ENCODE measurements at places on chromosomes 5 and 9. TPM values are rescaled to one million over a fixed set of nuclear protein-coding genes. Genes with fewer than 3 reads are reported as not detected.

DNA sequence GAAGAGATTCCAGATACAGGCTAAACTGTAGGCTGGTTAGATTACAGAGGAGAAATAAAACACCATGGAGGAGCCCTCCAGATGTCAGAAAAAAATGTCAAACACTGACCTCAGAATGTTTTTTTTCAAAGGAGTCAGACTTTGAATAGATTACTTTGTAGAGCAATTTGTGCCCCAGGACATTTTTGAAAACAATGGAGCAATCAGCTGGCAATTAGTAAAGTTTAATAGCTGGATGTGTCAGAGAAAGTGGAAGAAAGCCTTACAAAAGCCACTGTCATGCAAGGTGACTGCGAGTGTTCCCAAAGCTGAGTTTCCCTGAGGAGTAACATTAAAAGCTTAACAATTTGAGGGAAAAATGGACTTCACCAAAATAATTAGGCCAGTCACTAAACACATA lies 417.8 kb upstream of the CTNND2 start:
- H3K27me3 ChIP-seq = no peaks in the 10 kb centered on the region
- H3K4me3 ChIP-seq = no peak overlapping the region
- no peaks in the 10 kb centered on the region for H3K4me1 ChIP-seq
- DNase-seq = no peak
- no peaks in the 10 kb centered on the region for H3K36me3 ChIP-seq

GRCh38 chr9:115035841-115036612 lies 81.9 kb downstream of the TNC start:
- no peaks in the 10 kb centered on the region for H3K36me3 ChIP-seq
- no peaks in the 10 kb centered on the region for H3K4me1 ChIP-seq
- H3K27ac ChIP-seq = no peak overlapping the region
- DNase-seq = peak; percentile 32
- no peaks in the 10 kb centered on the region for H3K27me3 ChIP-seq

GRCh38 chr9:124047251-124047672 lies 35.7 kb downstream of the LHX2 start:
- no peak for DNase-seq
- H3K27me3 ChIP-seq = no peaks in the 10 kb centered on the region
- H3K4me3 ChIP-seq = no peak overlapping the region

DNA sequence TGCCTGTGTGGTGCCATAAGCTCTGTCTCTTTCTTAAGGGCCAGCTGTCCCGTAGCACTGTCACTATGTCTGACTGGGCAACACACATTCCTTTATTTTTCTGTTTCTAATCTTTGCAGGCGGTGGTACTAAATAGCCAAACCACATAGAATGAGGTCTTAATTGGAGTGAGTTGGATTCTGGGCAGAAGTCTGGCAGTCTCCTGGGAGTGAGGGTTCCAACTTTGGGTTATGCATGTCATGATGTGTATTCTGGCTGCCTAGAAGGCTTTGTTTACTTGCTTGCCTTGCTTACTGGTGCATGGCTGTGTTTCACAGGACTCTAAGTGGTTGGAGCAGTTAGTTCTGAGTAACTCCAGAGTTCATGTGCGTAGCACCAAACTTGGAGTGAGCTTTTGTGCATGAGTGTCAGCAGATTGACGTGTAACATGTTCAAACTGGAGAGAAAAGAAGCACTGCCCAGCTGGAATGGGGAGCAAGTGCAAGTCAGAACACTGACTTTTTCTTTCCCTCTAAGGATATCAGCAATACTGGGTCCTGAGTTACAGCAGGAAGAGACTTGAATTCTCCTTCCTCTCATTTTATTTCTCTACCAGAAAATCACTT lies 185.8 kb downstream of the PCSK1 start:
- no peak for DNase-seq
- H3K36me3 ChIP-seq = no peaks in the 10 kb centered on the region
- H3K27me3 ChIP-seq = no peaks in the 10 kb centered on the region
- no peak overlapping the region for H3K27ac ChIP-seq
- H3K4me1 ChIP-seq = no peaks in the 10 kb centered on the region

GRCh38 chr9:93697352-93698139 lies 121.2 kb downstream of the PHF2 start:
- no peak overlapping the region for H3K27ac ChIP-seq
- no peaks in the 10 kb centered on the region for H3K4me1 ChIP-seq
- no peak overlapping the region for H3K4me3 ChIP-seq
- H3K27me3 ChIP-seq = no peaks in the 10 kb centered on the region
- no peak for DNase-seq

DNA sequence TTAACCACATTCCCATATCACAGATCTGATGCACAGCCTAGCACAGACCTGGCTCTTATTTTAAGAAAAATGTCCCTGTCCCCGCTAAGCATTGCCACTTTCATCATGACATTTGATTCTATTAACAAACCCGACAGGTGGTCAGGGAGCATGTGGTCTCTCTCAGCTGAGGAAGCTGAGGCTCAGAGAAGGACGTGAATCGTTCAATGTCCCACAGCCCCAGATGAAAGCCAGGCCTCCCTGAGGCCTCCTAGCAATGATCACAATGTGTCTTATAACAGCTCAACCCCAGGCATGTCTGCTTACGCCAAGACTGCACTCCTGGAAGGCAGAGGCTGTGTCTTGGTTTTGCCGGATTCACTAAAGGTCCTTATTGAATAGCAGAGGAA lies 10.4 kb upstream of the CRB2 start:
- DNase-seq = no peak
- no peaks in the 10 kb centered on the region for H3K36me3 ChIP-seq
- H3K4me1 ChIP-seq = peaks cover 13% of the 10 kb centered on the region
- H3K4me3 ChIP-seq = no peak overlapping the region
- H3K27ac ChIP-seq = no peak overlapping the region

DNA sequence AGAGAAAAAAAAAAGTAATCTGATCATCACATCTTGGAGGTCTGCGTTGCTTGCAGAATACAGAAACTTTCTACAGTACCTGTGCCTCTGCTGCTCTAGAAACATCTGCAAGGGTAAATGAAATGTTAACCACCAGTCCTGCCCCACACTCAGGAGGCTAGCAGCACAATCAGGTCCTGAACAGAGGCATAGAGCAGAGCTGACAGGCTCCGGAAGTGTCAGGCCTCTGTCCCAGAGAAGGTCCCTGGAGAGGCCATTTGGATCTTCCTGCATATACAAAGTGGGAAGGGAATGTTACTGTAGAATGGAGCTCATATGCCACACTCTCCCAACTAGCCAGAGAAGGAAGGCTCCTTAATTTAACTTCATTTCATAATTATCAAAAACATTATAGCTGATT lies 7.2 kb downstream of the NRG2 start:
- DNase-seq = no peak
- no peak overlapping the region for H3K4me3 ChIP-seq
- H3K36me3 ChIP-seq = no peaks in the 10 kb centered on the region
- H3K27ac ChIP-seq = no peak overlapping the region
- H3K4me1 ChIP-seq = no peaks in the 10 kb centered on the region

GRCh38 chr9:9284201-9284600 lies 1328.6 kb downstream of the PTPRD start:
- no peak overlapping the region for H3K4me3 ChIP-seq
- no peak overlapping the region for H3K27ac ChIP-seq
- no peaks in the 10 kb centered on the region for H3K4me1 ChIP-seq
- H3K36me3 ChIP-seq = no peaks in the 10 kb centered on the region
- DNase-seq = no peak
- no peaks in the 10 kb centered on the region for H3K27me3 ChIP-seq

- no peak for DNase-seq
- no peak overlapping the region for H3K4me3 ChIP-seq
- H3K27ac ChIP-seq = no peak overlapping the region
- no peaks in the 10 kb centered on the region for H3K27me3 ChIP-seq
- no peaks in the 10 kb centered on the region for H3K4me1 ChIP-seq
Measured at GRCh38 chr5:2960294-2960693, 208.8 kb upstream of the IRX2 start.

GRCh38 chr5:142547445-142548380 lies 138.2 kb downstream of the FGF1 start:
- H3K4me3 ChIP-seq = no peak overlapping the region
- H3K36me3 ChIP-seq = no peaks in the 10 kb centered on the region
- no peaks in the 10 kb centered on the region for H3K27me3 ChIP-seq
- DNase-seq = no peak
- H3K4me1 ChIP-seq = peaks cover 50% of the 10 kb centered on the region
- H3K27ac ChIP-seq = no peak overlapping the region

GRCh38 chr9:83066771-83067170 lies 3.8 kb upstream of the RASEF start:
- H3K27me3 ChIP-seq = no peaks in the 10 kb centered on the region
- H3K36me3 ChIP-seq = no peaks in the 10 kb centered on the region
- H3K4me1 ChIP-seq = no peaks in the 10 kb centered on the region
- no peak for DNase-seq

Gene PAEP
- not detected for total RNA-seq

Gene CDC20B
- total RNA-seq = not detected

Gene PCDH1
- total RNA-seq = 24.2 TPM

Gene SLC34A1
- not detected for total RNA-seq

Gene SPINK7
- not detected for total RNA-seq

All from HCT116 (cell line).